Left forelimb (tissue), 1 donor: ENCODE measurements at places on chromosomes 11 and 22.

- DNase-seq: no peak
These were observed 511.8 kb upstream of the API5 start for GRCh38 chr11:42800041-42800440.

DNA sequence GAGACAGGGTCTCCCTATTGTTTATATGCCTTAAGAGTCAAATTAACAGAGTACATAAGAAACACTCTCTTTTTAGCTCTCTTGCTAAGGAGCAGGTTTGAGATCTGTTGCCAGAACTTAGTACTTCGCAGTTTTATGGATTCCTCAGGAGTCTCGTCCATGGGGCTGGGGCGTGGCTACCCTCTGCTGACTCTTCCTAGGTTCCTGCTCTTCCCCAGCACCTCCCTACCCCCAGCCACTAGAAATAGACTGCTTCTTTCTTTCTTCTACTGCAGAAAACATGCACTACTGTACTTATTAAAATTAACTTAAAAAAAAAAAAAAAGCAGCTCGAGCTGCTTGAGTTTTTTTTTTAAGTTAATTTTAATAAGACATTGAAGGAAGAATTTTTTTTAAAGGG, 8.0 kb downstream of the FAM118B start:
- no peak for DNase-seq

DNA sequence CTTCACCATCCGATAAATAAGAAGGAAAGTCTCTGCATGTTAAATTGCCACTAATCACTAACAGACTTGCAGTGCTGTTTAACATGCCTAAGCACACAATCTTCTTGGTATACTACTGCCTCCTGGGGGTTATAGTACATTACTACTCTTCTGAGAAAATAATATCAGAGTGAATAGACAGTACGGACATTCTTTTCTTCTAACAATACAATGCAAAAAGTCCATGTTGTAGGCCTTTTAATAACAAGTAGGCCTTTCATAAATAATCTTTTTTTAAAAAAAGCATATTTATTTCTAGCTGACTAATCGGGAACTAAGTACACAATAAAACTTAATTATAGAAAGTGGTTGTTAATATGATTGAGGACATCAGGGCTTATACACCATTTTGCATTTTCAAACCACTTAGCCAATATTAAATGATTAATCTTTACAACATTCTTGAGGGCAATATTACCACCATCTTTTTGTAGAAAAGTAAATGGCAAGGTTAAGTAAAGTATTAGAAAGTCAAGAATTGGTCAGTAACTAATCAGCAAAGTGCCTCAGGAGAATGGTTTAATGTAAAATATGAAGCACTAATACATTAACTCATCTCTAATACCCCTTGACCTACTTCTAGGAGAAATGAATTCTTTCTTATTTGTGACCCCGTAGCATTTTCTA, 84.7 kb downstream of the TTC28 start:
- DNase-seq: no peak

GRCh38 chr11:121456151-121456550, 3.4 kb upstream of the SORL1-AS1 start:
- no peak for DNase-seq

GRCh38 chr11:134516529-134516928, 104.5 kb upstream of the B3GAT1 start:
- no peak for DNase-seq

DNA sequence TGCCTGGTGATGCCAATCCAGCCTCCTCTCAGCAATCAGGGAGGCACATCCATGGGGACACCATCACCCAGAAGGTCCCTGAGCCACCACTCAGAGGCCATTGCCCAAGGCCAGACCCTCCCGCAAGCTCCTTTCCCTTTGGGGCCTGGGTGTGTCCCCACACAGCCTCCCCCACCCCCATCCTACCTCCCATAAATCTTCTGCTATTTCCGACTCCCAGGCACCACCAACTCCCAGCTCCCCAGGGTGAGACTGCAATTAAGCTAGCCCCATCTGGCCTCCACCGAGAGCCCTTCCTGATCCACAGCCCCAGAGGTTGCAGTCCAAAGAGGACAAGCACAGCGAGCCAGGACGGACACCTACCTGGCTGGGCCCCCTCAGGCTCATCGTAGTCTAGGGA, 6.3 kb downstream of the ARHGAP1 start:
- no peak for DNase-seq

- DNase-seq: no peak
These were observed 63.2 kb downstream of the GRIA4 start for GRCh38 chr11:105673089-105673488.

- DNase-seq: no peak
These were observed 195.7 kb downstream of the ADAMTS15 start for GRCh38 chr11:130644187-130644586.

DNA sequence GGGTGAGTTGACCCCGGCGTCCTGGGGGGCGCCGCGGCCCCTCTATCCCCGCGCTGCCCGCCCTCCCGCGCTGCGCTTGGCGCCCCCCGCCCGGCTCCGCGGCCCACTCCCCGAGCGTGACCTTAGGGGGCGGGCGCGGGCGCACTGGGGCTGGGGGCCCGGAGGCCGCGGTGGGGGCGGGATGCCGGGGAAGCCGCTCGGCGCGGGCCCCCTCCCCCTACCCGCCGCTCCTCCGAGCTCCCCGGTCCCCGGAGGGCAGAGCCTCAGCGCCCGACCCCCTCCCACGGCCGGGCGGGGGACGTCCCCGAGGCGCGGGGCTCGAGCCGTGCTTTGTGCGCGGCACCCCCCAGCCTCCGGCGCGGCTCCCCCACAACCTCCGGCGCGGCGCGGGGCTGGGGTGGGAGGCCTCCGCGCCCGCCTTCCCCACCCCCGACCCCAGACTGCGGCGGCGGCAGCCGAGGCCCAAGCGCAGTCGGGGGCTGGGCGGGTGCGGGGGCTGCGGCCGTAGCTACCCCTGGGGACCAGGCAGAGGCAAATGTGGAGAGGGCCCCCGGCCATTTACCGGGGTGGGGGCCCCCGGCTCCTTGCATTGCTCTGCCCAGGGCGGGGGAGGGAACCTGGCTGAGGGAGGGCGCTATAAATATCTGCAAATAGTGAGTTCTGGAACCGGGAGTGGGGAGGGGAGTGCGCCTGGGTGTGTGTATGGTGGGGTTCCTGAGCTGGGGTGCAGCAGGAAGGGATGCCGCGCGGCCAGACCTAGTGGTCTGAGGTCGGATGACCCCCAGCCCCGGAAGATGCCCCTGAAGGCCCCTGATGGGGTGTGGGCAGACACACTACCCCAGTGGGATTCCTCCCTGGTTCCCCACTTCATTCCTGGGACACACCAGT, 988 bp downstream of the MGAT3 start:
- DNase-seq: no peak

GRCh38 chr11:9708544-9708943, 44.7 kb downstream of the SWAP70 start:
- DNase-seq: no peak
